Fibroblast of upper back skin (primary cell): ENCODE measurements at places on chromosomes 11 and 22.

- DNase-seq = no peak
Measured at GRCh38 chr22:43479962-43480361, 68.1 kb downstream of the MPPED1 start.

DNA sequence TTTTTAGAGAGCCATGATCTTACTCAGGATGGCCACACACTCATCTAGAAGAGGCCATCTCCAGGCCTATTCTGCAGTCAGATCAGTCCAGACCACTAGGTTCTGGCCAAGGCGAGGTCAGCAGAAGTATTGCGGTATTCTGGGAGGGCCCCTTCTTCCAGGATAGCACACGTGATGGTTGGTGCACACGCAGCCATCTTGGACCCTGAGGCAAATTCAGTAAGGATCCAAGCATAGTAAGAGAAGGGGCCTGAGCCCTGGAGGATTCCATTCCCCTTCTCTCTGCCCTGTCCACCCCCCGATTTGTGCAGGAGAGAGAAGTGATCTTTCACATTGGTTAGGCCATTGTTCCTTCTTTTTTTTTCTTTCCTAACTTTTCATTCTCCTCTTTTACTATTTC is 957.9 kb downstream of the BRD1 start:
- DNase-seq = no peak

DNA sequence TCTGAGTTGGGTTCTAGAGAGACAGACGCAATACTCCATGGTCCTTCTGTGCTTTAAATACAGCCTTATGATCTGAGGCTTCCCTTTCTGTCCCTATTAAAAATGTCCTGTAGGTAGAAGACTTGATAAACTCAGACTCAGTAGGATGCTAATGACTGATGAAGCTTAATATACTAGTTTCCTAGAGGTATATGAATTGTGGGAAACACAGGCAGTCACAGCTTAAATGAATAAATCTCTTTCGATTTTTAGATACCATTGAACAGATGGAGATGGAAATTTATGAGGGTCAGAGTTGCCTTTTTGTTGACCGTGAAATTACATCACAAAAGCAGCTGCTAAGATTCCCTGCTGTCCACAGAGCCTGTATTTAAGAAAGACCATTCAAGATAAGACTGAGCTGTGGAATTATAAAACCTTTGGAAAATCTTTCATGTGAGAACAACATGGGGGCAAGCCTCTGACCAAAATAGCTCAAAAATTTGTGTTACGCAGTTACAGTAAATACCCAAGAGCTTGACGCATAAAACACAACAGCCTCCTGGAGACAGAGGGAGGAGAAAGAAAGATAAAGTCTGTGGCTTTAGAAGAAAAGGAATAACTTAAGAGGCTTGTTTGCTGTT is 172.3 kb downstream of the AASDHPPT start:
- DNase-seq = peak; percentile 58

DNA sequence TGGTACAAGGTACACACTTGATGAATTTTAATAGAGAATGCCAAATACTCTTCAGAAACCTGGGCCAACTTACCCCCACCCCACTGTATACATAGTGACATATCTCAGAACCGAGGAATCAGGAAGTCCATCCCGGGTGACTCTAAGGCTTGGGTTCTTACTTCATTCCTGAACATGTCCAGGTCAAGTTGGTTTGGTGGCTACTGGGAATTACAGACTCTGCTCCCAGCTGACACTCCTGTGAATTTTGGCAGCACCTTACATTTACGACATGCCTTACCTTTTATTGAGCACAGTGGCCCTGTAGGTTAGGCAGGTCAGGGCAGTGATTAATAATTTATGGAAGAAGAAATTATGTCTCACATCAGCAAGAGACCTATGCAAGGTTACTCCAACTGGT is 70.1 kb upstream of the LDLRAD3 start:
- no peak for DNase-seq
